ENCODE measurements at places on chromosomes 1 and 21. TPM values are rescaled to one million over a fixed set of nuclear protein-coding genes. Genes with fewer than 3 reads are reported as not detected.

DNA sequence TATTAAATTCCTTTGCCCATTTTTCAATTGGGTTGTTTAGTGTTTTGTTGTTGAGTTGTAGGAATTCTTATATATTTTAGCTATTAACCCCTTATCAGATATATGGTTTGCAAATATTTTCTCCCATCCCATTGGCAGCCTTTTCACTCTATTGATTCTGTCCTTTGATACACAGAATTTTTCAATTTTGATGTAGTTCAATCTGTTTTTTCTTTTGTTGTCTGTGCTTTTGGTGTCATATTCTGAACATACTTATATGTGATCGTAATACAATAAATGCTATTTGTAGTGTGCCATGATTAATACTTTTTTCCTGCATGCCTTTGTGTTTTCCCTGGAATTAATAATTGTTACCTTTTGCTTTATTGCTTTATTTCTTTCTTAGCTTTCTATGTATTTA is 7.8 kb upstream of the LRP8 start:
- no peak for DNase-seq

DNA sequence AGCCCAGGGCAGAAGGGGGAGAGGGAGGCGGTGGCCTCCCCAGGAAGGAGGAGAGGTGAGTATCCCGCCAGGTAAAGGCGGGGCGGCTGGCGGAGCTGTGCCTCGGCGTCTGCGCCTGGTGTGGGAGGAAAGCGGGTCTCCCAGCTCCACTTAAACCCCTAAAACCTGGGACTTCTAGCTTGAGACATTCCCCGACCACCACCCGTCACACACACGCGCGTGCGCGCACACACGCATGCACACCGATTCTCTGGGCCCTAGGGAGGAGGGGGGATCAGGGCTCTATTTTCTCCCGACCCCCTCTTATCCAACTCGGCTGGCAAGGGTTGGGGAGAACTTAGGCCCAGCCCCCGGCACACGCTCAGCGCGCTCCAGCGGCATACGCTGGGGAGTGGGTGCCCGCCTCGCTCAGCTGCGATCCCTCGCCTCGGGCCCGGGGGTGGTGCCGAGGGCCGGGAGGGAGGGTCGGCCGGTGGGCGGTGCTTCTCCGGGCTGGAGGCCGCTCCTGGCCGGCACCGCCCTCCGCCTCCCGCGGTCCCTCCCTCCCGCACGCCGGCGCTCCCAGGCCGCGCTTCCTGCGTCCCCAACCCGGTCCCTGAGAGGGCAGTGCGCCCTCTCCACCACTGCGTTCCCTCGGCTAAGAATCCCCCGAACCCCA is at the start of gene TMEM51:
TSS of gene TMEM51 (plus strand) at position 564 of the 658 bp plus-strand sequence. CDS start 61,341 bp downstream, outside the sequence.
- peak; percentile 44 for DNase-seq

DNA sequence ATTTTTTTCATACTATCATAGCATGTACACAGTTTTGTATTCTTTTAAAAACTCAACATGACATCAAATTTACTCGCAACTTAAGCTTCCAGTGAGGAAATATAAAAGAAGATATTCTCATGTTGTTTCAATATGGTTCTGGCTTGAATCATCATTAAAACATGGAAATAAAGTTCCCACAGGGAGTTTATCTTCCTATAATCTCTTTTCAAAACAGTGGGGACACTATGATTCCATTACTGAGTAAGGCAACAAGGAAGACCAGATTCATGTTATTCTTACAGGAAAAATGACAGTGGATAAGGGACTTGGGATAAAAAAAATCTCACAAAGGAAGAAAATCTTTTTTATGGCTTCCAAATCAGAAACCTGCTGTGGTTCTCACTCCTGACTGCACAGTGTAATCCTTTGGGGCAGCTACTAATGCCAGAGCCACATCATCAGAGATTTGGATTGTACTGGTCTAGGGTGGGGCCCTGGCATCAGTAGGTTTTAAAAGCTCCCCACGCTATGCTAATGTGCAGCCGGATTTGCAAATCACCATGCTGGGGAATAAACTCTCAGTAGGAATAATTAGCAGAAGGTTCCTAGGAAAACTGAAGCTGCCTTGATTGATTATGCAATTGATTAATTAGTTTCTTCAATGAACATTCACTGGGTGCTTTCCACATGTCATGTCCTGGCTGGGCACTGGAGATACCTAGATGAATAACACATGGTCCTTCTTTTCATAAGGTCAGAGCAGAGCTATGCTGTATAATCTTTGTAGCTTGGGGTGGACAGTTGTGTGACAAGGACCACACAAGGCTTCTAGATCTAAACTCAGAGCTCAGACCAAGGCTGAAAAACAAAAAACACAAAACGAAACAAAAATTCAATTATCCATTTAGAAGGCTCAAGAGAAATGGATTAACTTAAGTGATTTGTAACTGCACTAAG is 71.1 kb upstream of the C8B start:
- DNase-seq = no peak

- DNase-seq = peak; percentile 30
Measured at GRCh38 chr1:185670187-185670627, 64.0 kb upstream of the HMCN1 start.

GRCh38 chr1:61851849-61852669 is 109.8 kb downstream of the PATJ start:
- DNase-seq = peak; percentile 64

GRCh38 chr1:22289307-22289995 is 146.6 kb upstream of the WNT4 start:
- no peak for DNase-seq

DNA sequence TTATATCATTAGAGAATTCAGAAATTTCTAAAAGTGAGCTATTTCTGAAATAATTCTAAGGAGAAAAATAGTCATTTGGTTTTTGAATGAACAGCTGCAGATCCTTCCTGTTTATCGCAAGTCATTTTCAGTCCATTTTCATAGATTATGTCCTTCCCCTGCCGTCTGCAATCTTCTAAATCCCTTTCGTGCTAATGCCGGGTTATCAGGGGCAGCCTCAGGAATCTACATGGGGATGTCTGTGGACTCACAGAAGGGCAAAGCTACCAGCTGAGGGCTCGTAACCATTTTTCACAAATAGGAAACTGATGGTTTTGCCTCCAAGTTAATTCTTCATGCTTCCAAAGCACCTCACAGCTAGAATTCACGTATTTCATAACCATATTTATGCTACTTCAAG is 23.0 kb downstream of the RCAN3 start:
- no peak for DNase-seq

- peak; percentile 48 for DNase-seq
Measured at GRCh38 chr21:26736449-26736848, 108.8 kb downstream of the ADAMTS1 start.

DNA sequence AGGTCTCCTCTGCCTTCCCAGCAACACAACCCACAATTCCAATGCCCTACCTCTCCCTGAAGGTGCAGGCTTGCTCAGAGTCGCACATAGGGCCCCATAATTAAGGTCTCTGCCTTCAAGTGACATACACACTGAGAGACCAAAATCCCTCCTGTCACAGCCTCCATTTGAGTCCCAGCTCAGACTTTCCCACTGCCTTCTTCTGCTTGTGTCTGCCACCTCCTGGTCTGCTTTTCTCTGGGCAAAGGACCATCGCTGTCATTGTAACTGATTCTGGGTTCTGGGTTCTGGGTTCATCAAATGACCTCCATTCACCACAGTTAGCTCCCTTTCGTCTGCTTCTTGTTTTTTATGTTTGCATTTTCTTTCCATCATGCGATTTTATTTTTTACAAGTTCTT is 119.2 kb upstream of the ATP1B1 start:
- no peak for DNase-seq

DNA sequence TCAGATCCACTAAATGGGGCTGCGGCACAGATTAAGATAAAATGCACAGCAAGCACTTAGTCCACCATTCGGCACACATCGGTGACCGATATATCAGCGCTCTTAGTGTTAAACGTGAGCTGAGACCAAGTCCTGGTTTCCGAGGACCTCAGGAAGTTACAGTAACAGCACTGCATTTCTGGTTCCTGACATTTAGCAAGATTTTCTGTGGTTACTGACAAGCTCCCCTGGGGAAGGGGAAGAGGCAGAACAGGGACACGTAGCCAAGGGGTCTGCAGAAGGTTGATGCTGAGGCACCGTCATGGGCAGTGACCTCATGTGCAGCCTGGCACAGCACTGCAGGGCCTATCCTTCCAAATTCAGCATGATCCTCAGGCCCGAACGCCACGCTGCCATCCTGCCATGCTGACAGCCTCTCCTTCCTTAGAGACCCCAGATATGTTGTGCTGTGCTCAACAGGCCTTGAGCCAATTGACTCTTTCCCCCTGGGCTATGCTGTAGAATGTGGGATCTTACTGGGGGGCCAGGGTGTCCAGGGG is 13.4 kb upstream of the PEF1 start:
- no peak for DNase-seq

DNA sequence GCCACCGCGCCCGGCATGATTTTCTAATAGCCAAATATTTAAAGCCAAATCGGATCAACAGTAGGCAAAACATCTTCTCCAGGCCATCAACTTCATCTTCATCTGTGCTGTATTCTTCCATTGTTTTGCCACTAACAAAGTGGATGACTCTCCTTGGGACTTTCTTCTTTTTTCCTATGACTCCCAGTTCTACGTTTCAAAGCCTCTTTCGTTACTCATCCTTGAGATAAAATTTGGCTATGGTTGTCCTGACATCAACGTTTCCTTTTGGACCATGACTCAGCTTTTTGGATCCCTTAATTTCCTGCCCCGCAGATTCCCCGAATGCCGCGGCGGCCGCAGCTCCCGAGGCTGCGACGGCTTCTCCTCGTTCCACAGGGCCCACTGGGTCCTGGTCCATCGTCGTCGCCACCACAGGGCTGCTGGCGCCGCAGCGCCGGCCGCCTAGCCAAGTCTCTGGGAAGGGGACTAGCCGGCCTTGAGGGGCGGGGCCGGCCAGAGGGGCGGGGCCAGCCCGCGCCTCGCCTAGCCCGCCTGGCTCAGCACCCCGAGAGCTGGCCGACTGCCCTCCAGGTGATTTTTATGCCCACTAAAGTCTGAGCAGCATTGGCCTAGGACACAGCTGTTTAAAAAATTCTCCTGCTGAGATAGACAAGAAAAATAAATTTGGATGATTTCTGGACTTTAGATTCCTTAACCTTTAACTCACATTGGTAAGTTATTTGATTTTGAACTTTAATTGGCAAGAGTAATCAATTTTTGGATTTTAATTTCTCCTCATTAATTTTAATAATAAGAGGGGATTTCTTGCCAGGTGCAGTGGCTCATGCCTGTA is 93.9 kb downstream of the ADCY10 start:
- DNase-seq = peak; percentile 89

GRCh38 chr1:155940993-155941844 is at the start of gene RXFP4:
Gene RXFP4, plus strand, starts transcription at chr1:155941638. Its CDS starts 72 bp downstream, at chr1:155941710.
- DNase-seq = no peak

DNA sequence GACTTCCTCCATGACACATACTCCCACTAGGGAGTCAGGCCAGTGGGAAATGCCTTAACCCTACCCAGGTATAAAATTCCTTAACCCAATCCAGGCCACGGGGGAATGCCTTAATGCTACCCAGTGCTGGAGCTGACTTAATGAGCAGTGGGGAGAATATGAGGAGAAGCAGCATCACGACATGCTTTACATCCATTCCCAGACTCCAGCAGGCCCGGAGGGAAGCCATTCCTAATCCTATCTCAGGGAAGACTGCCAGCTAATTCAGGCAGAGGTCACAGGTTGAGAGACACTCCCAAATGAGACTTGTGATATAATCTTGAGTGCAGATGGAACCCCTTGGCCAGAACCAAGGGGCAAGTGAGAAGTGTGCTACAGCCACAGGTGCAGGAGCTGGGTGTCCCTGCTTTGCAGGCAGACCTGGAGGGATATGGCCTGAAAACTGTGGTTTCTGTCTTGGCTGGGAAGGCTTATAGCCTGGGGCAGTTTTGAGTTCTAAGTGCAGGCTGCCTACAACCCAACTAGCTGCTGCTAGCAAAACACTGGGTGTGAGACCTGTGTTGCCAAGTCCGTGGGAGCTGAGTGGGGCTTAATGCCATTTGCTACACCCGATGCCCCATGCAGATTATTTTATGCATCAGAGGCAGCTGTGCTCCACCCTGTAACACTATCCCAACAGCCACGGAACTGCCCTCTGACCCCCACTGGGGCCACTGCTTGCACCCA is 45.1 kb upstream of the GUCA2A start:
- peak; percentile 51 for DNase-seq

DNA sequence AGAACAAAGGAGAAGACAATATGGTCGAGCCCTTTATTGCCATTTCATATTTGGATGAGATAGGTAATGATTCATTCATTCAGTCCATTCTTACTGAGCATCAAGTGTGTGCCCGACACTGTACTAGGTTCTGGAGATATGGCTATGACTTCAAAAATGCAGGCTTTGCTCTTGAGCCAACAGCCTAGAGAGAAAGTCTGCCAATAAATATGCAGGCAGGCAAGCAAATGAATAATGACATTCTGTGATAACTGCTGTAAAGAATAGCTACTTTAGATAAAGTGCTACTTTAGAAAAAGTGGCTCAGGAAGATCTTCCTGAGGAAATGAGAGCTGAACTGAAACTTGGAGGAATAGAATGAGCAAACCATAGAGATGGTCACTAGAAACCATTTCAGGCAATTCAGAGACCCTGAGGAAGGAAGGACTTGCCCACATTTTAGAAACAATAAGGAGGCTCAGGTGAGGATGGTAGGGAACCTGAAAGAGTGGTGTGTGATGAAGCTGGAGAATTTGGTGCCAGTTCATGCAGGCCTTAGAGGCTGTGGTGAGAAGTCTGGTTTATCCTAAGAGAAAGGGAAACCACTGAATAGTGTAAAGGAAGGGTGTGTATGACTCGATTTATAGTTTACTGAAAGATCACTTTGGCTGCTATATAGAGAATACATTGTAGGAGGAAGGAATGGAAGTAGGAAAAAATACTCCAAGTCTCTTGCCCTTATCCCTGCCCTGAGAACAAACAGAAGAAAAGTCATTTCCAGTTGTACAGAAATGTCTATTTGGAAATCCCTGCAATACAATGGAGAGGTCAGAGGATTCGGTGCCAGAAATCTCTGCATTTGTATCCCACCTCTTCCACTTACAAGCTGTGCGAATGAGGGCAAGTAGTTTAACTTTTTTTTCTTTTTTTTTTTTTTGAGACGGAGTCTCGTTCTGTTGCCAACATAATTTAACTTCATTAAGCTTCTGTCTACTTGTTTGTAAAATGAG is 167.9 kb downstream of the VPS13D start:
- no peak for DNase-seq

DNA sequence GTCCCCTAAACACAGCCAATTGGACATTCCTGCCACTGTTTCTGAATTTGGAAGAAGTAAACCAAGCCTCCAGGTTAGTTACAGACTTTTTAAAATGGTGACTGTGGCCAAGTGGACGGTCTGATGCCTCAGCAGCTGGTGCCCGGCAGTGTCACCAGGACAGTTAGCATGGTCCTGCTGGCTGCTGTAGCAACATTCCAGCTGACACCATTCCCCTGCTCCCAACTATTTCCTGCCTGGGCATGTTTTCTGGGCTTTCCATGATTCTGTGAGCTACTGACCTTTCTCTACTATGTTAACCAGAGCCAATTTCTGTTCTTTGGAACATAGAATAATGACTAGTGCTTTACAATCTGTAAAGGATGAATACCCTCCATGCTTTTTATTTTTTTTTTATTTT is 95.0 kb downstream of the TLR5 start:
- no peak for DNase-seq

Gene KCNA3
- total RNA-seq = not detected

Gene LORICRIN
- not detected for total RNA-seq

Gene IGSF21
- total RNA-seq = not detected

Gene PROK1
- not detected for total RNA-seq

Gene IRF6
- total RNA-seq = not detected

Gene BATF3
- total RNA-seq = 5.1 TPM

Gene TSPEAR
- total RNA-seq = not detected

Gene NPR1
- not detected for total RNA-seq

Gene KCNT2
- 0.92 TPM for total RNA-seq

Gene ERICH3
- not detected for total RNA-seq

Gene USP16
- 41.1 TPM for total RNA-seq

Gene PLXNA2
- 17.7 TPM for total RNA-seq

Gene PBX1
- total RNA-seq = 3.6 TPM
